Right lung (tissue), 10 donors: ENCODE measurements at places on chromosomes 11 and 22. TPM values are rescaled to one million over a fixed set of nuclear protein-coding genes. Genes with fewer than 3 reads are reported as not detected.

- no peak for DNase-seq
Measured at GRCh38 chr22:24455751-24456426, 28.5 kb downstream of the ADORA2A start.

DNA sequence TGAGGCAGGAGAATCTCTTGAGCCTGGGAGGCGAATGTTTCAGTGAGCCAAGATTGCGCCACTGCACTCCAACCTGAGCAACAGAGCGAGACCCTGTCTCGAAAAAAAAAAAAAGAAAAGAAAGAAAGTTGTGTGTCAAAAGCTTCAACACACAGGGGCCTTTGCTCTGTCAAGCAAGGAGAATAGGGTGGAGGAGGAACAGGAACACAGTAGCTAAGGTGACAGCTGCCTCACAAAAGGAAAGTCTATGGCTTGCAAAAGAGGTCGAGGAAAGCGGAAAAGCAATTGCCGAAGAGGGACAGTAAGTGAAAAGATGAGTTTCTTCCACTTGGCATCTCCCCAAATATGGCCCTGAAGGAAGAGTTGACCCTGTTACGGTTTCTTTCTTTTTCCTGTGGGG is 26.5 kb upstream of the TMA7B start:
- no peak for DNase-seq

DNA sequence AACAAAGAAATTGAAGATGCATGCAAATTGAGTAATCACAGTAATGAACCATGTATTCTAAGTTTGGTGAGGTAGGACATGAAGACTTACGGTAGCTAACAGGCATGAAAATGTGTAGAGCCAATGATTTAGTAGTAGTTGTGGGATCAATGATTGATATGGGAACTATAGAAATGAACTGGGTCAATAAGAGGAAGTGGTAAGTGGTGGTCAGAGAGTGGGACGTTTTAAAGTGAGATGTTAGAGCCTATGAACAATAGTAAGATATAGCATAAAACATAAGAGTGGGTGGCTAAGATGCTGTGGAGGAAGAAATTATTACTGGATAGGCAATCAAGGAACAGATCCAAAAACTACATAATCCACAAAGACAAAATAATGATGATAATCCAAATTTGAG is 45.0 kb downstream of the DLG2 start:
- no peak for DNase-seq

GRCh38 chr22:24185001-24185500 is 3.8 kb downstream of the SUSD2 start:
- no peak for DNase-seq

- peak; percentile 6 for DNase-seq
Measured at GRCh38 chr11:47468598-47469214, 19.8 kb upstream of the RAPSN start.

- no peak for DNase-seq
Measured at GRCh38 chr22:44382116-44383038, 69.6 kb upstream of the SHISAL1 start.

GRCh38 chr11:103862094-103862801 is 174.2 kb upstream of the DDI1 start:
- no peak for DNase-seq

- DNase-seq, result no peak
Measured at GRCh38 chr22:27206374-27207133, 549.2 kb downstream of the MIAT start.

The PLEKHA7 gene
- 31.2 TPM for polyA plus RNA-seq

The SIAE gene
- polyA plus RNA-seq, result 15.4 TPM
